T-helper 9 cell (primary cell): ENCODE measurements at places on chromosomes 1 and 21.

GRCh38 chr1:207251066-207251465, 70.4 kb upstream of the CD55 start:
- DNase-seq: no peak

GRCh38 chr21:43884861-43885417, 19.9 kb downstream of the AGPAT3 start:
- DNase-seq: no peak

DNA sequence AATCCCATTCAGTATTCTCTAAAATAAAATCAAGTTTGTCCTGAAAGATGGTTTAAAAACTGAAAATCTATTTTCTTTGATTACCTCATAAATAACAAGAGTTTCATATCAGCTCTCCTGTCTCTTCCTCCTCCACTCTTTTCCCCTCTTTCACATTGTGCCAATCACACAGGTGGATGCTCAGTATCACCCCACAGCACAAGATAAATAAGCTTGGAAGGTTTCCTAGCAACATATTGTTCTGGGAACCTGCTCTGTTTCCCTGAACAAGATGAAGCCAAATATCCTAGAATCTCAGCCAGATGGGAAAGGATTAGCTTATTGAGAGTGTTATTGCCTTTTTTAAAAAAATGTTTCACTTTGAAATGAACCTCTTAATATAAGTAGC, 45.7 kb upstream of the CACYBP start:
- no peak for DNase-seq

- DNase-seq: no peak
These were observed 92.0 kb downstream of the MIS18A start for GRCh38 chr21:32186804-32187203.

DNA sequence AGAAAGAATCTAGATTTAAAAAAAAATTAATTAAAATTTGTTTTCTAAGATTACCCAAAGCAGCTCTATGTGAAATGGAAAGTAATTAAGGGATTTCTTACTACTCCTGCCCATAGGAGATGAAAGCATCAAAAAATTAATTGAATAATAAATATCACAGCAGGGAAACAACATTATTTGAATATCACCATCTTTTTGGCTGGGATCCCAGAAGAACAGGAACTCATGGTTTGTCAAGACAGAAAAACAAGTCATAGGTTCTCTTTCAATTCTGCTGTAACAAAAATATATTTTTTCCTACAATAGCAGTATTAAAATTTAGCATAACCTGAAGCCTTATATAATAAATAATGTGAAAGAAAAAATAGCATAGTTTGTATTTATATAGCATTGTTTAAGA, 1713.4 kb downstream of the NCAM2 start:
- no peak for DNase-seq

DNA sequence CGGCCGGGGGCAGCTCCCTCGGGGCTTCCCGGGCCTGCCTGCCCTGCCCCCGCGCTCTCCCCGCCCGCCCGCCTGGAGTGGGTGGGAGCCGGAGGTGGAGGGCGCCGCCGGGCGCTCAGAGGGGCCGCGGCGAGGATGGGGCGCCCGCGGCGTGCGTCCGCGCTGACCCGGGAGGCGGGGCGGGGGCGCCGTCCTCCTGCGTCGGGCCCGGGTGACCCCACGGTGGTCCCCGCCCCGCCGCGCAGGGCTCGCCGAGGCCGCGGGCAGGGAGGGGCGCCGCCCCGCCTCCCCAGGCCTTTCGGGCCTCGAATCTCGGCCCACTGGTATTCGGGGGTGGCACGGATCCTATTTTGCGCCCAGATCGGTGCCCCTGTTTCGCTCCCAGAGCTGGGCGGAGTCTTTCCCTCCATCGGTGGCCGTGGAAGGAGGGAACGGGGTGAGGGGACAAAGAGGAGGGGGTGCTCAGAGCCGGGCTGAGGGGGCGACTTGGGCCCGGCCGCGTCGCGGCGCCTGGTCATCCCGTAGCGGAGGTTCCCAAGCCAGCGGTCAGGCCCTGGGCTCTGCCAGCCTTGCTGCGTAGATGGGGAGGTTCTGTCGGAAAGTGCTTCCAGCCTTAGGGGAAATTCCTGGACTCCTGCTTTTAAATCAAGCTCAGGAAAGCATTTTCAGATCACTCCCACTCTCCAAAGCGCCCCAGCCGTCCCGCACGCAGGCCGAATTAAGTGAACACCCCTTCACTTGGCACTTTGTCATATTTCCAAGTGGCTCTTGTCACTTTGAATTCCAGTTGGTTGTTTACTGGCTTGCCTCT, 545 bp downstream of the PATJ start:
- no peak for DNase-seq

GRCh38 chr1:63545780-63546179, 22.5 kb downstream of the EFCAB7 start:
- no peak for DNase-seq

- DNase-seq: no peak
These were observed 57.9 kb upstream of the FMOD start for GRCh38 chr1:203408486-203409481.

- no peak for DNase-seq
These were observed 71.7 kb downstream of the JAK1 start for GRCh38 chr1:64894438-64895196.

GRCh38 chr1:27491748-27492700, 2.1 kb upstream of the WASF2 start:
- no peak for DNase-seq

- DNase-seq: no peak
These were observed 51.1 kb downstream of the DISP3 start for GRCh38 chr1:11529763-11530730.

DNA sequence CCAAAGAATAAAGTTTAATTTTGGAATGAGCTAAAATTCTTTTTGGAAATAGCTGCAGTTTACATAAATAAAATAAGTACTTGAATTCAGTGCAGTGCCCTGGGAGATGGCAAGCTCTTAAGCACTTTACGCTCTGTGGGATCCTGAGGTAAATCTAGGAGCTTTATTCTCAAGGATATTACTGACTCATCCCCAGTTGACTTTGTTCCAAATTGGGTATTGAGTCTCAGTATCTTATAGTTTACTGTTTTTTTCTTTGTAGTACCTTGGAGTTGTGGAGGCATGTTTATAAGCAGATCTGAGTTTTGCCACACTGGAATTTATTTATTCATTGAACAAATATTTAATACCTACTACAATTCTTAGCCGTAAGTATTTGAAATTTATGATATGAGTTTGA, 27.4 kb upstream of the HRNR start:
- DNase-seq: no peak

GRCh38 chr1:43557744-43558245, 27.1 kb downstream of the PTPRF start:
- no peak for DNase-seq

GRCh38 chr1:229456016-229456415, 22.1 kb upstream of the ACTA1 start:
- no peak for DNase-seq

DNA sequence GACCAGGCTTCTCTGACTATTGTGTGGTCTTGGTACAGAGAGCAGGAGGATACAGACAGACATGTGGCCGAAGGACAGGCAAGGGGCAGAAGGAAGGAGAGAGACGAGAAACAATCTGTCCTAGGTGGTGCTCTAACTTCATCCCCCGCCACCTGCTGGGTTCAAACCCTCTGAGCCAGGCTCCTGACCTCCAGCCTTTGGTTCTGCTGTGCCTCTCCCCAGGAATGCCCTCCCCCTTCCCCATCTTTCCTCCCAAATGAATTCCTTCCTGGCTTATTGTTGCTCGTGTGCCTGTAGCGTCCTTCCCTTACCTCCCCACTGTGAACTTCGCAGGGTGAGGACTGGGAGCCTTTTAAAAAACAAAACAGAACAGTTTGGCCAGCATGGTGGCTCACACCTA, 5.4 kb downstream of the TCEA3 start:
- DNase-seq: no peak

DNA sequence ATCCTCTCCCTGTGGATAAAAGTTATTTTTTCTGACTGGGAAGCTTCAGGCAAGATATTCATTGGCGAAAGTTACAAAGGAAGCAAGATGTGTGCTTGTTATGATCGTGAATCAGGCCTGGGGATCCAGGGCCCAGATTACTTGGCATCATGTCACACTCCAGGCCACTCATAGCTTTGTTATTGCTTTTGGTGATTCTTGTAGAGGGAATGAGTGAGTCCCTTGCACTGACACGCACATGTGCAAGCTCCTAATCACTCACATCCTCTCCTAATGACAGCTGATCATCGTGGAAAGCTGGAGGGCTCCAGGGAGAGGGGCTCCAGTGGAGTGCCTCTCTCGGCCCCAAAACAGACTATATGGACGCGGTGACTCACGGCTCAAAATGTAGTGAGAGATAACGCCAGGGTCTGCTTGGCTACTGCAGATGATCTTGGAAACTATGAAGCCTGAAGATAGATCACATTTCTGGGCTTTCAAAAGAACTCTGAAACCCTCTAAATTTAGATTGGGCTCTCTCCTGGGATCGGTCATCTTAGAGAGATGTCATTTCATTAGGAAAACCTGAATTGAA, 481.1 kb upstream of the USP24 start:
- DNase-seq: no peak
